ENCODE measurements at places on chromosomes 6 and 20.

DNA sequence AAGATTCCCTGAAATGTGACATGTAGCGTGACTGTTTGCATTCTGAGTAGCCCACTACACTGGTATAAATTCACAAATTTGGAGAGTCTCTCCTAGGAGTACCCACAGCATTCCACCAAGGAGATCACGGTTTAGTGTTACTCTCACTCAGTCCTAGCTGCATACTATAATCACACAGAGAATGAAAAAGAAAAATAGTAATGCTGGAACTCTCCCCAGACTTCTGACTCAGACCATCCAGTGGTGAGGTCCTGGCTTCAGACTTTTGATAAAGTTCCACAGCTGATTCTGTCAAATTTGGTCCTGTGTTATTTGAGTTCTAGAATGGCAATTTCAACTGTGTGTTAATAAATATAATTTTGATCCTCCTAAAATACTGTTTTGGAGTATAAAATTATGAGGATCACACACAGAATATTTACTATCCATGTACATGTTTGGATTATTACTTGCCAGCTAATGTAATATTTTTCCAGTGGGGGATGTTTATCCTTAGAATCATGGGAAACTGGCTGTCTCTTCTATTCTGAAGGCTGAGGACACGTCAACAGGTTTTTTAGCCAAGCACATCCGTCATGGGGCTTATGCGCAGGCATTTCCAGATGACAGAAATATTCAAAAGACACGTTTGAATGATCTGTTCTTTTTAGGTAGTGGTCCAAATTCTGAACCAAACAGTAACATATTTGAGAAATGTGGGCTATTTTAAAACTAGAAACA is 5.1 kb upstream of the KIAA0408 start:
- no peak for DNase-seq

- DNase-seq: no peak
These were observed 32.2 kb downstream of the AHI1 start for GRCh38 chr6:135465307-135465706.

DNA sequence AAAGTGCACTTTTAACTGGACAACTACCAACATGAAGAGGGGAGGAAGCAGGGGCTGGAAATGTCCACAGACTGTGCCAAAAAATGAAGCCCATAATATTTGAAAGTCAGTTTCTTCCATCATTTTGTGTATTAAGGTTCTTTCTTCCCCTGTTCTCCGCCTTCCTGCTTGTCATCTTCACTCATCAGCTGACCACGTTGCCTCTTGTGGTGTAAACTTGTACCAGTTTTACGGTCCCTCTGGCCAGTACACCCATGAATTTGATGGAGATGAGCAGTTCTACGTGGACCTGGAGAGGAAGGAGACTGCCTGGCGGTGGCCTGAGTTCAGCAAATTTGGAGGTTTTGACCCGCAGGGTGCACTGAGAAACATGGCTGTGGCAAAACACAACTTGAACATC is 3.9 kb downstream of the HLA-DQA1 start:
- no peak for DNase-seq

DNA sequence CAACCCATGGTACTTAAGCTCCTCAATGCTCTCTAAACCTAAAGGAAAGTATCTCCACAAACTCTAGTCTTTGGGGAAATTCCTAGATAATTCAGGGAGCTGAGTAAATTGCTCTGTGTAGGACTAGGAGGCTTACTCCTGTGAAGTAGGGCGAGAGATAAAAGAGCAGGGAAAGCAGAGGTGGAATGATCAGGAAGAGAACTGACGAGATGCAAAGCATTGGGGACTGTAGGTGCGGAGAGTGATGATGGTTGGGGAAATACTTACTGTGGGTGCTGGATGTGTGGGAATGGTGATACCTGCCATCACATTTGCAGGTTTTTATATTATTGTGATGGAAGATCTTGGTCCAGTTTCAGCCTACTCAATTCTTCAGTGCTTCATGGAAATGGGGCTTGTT is 1.6 kb upstream of the LATS1 start:
- DNase-seq: no peak

GRCh38 chr6:15452182-15452941 is 206.5 kb downstream of the JARID2 start:
- DNase-seq: no peak

GRCh38 chr6:55034752-55035151 is 139.6 kb upstream of the HCRTR2 start:
- no peak for DNase-seq

- peak; percentile 42 for DNase-seq
These were observed 68.0 kb downstream of the PLAGL1 start for GRCh38 chr6:143940011-143940597.

DNA sequence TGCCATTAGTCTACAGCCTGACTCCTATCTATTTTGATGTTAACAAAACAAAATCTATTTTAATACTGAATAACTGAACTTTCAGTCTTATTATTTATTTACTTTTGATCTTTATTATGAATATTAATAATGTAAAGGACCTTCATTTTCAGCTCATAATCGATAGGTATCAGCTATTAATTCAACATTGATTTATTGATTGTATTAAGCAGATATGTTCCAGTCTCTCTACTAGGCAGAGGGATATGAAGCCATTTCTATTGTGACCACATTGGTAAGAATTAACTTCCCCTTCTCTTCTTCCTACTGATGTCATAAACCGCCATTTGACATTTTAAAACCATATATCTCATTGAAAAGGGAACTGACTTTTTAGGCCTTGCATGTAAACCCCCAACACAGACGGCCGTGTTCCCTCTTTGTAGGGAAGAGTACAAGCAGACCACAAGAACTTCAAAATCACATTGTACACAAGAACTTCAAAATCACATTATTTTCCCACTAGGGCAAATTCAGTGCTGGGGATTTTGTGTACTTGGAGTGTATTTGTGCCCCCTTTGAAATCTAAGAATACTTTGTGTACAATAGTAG is 69.5 kb upstream of the FABP7 start:
- DNase-seq: no peak

GRCh38 chr6:16542070-16542469 is 219.2 kb downstream of the ATXN1 start:
- no peak for DNase-seq

- no peak for DNase-seq
These were observed 105.0 kb upstream of the LAMP5 start for GRCh38 chr20:9409352-9409751.

DNA sequence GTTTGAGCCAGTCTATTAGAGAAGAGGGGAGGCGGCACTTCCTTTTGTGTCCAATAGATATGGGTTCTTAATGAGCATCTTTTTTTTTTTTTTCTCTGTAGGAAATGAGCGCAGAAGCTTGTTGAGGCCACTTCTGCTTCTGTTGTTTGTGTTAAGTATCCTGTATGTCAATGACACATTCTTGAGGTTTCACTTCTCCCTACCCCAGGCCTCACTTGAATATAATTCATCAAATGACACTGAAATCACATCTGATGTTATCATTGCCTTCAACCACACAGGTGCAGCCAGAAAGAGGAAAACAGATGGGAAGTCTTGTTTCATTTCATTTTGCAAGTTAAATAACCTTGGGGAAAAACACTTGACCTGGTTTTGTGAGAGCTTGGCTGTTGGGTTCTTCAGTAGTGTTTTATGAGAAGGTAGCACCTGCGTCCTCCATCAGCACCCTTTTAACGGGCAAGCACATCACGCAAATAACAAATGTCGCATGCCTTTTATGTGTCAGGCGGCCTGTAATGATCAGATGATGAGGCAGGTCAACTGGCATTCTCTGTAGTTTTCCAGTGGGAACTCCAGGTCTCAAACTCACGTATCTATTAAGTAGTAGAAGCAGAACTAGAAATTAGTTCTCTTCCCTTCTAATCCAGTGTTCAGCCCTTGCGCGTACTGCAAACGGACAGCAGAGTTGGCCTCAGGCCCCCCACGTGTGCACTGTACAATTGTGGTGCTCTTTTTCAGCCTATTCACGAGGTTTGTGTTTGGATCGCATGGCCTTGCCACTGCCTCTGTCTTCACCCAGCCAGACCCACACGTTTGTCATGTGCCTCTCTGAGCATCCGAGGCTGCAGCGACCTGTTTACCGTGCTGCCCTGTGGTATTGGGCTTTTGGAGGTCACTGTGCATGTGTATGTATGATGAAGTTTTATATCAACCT is 23.5 kb downstream of the PLEKHG1 start:
- DNase-seq: no peak

GRCh38 chr20:33177866-33178265 is 9.9 kb downstream of the BPIFA2 start:
- DNase-seq: no peak

DNA sequence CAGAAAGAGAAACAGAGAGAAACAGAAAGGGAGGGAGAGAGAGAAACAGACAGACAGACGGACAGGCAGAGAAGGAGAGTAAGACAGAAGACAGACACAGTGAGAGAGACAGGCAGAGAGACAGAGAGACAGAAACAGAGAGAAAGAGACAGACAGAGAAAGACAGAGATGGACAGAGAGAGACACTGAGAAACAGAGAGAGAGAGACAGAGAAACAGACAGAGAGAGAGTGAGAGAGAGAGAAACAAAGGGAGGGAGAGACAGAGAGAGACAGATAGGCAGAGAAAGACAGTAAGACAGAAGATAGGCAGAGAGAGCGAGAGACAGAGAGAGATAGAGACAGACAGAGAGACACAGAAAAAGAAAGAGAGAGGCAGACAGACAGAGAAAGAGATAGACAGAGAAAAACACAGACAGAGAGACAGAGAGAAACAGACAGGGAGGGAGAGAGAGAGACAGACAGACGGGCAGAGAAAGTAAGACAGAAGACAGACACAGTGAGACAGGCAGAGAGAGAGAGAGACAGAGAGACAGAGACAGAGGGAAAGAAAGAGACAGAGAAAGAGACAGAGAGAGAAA is 753.4 kb upstream of the DEFB115 start:
- no peak for DNase-seq

- DNase-seq: no peak
These were observed 178.8 kb upstream of the AFDN start for GRCh38 chr6:167647737-167648470.

- no peak for DNase-seq
These were observed 109.2 kb downstream of the BMP7 start for GRCh38 chr20:57157106-57157691.

DNA sequence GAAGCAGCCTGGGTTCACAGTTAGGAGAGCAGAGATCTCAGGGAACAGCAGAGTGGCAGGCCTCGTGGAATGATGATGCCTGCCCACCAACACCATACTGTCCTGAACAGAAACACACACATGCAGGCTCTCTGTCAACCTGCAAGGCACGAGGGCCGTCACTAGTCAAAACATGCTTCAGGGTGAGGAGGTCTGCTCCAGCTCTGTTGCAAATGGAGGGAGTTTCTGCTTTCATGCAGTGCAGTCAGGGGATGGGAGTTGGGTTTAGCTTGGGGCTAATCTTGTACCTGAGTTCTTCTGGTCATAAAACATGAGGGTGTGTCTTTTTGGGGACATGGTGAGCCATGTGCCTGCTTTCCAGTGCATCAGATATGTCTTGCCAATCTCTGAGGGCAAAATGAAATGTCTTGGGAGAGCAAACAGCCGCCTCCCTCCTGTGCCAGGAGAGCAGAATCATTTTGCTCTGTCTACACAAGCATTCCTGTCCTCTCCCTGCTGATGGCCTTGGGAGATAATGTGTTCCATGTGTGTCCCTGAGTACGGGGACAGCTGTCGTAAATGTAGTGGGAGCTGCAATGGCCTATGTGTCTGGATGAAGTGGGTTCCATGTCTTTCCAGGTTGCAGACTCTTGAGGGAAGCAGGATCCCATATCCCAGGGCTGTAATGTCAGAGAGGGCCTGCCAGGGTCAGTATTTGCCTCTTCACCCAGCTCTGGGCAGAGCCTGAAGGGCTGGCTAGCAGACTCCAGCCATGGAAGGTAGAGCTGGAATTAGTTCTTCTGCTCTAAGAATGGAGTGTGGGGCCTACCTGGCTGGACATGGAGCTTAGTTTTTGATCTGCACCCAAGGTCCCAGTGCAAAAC is 40.6 kb downstream of the MAFB start:
- peak; percentile 21 for DNase-seq

- DNase-seq: no peak
These were observed 28.6 kb downstream of the PSMG4 start for GRCh38 chr6:3287308-3287707.

DNA sequence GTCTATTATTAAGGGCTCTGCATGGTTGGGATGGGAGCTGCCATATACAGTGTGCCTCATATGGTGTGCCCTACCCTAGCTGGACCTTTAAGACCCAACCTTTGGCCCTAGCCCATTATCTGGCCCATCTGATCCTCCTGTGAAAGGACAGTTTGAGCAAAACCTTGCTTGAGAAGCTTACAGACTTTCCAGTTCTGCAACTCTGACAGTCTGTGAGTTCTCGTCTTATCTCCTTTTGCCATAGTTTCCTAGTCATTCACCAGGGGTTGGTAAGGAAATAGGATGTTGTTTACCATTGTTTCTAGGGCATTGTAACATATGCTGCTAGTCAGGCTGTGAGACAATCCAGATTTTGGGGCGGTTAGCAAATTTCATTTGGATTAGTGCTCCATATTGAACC is 17.2 kb downstream of the CTNNBL1 start:
- DNase-seq: no peak

Measured in pancreas (tissue), 10 donors.